Activated CD4-positive, alpha-beta memory T cell treated with anti-CD3 and anti-CD28 coated beads, Interleukin-2, amount 10 ng/mL, durations not matched to agents 7 days and 5 days (primary cell): ENCODE measurements at places on chromosomes 6 and 20. TPM values are rescaled to one million over a fixed set of nuclear protein-coding genes. Genes with fewer than 3 reads are reported as not detected.

DNA sequence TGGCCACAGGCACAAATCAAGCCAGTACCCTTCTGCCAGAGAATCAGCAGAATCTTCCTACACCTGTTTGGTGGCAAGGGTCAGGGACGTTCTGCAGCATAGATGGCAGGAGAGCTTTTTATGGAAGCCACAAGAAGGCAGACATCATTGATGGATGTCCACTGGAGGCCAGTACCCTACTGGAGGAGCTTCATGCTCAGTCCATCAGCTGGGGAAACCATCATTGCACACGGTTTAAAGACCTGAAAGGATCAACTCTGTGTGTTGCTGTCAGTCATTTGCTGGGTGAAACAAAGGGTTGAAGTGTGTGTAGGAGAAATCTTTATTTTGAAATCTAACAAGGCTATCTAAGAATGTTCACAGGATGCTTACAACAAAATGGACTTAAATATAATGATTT, 158.9 kb upstream of the SASH1 start:
- no peaks in the 10 kb centered on the region for H3K36me3 ChIP-seq
- no peak overlapping the region for H3K4me3 ChIP-seq
- H3K4me1 ChIP-seq, result no peaks in the 10 kb centered on the region

GRCh38 chr6:3419624-3420272, 37.1 kb downstream of the SLC22A23 start:
- DNase-seq, result no peak
- peaks cover 6% of the 10 kb centered on the region for H3K27me3 ChIP-seq
- no peak overlapping the region for H3K27ac ChIP-seq
- peaks cover 2% of the 10 kb centered on the region for H3K4me1 ChIP-seq

GRCh38 chr6:157486572-157486971, 105.6 kb downstream of the ZDHHC14 start:
- H3K4me1 ChIP-seq, result peaks cover 40% of the 10 kb centered on the region
- H3K27me3 ChIP-seq, result peaks cover 6% of the 10 kb centered on the region

The ADAM33 gene
- total RNA-seq, result not detected

The POPDC3 gene
- not detected for total RNA-seq

The LY86 gene
- total RNA-seq, result 1.7 TPM

The FABP7 gene
- not detected for total RNA-seq
